Mucosa of gallbladder (tissue), 1 donor: ENCODE measurements at places on chromosomes 7 and 10. TPM values are rescaled to one million over a fixed set of nuclear protein-coding genes. Genes with fewer than 3 reads are reported as not detected.

GRCh38 chr7:17009007-17009719 lies 127.4 kb upstream of the AGR3 start:
- no peak for DNase-seq

GRCh38 chr7:150388709-150389531 lies 9.8 kb downstream of the ZNF775 start:
- DNase-seq = no peak

GRCh38 chr10:77692782-77693181 lies 55.2 kb upstream of the KCNMA1 start:
- DNase-seq = no peak

DNA sequence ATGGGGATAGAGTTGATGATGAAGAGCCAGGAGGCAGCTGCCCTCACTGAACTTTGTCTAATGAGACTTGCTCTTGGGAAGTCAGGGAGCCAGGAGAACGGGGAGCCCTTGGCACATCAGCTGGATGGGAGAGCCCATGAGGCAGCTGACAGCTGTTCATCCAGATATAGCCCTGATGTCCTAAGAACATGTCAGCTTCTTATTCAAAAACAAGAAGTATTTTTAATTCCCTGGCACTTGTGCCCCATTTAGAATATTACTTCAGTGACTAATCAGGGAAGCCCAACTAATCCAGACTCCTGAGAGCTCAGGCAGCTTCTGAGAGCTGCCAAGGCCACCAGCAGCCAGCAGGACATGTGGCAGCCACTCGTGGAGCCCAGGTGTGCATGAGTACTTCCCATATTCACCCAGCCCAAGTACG lies 363.4 kb downstream of the GRID1 start:
- DNase-seq = no peak

GRCh38 chr7:20776214-20776911 lies 10.3 kb downstream of the SP8 start:
- no peak for DNase-seq

DNA sequence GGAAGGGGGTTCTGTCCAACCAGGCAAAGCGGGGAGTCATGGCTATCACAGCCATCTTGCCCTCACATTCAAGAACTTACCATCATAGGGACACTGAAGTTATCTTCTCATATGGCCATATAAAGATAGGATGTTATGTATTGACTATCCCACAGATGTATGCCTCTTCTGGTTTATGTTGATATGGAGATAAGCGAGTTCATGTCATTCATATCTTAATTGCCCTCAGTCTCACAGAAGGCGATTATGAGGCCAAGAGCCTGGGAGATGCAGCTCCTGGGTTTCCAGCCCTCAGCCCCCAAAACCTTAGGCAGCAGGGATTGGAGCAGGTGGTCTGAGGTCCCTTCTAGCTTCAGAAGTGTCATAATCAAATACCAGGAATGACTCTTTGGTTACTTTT lies 8.5 kb upstream of the ANKRD61 start:
- DNase-seq = no peak

GRCh38 chr10:33254556-33255160 lies 79.8 kb downstream of the NRP1 start:
- no peak for DNase-seq

- DNase-seq = no peak
Observed at GRCh38 chr7:40698214-40698920, 563.6 kb downstream of the SUGCT start.

- no peak for DNase-seq
Observed at GRCh38 chr7:23713285-23714149, 3.5 kb downstream of the STK31 start.

DNA sequence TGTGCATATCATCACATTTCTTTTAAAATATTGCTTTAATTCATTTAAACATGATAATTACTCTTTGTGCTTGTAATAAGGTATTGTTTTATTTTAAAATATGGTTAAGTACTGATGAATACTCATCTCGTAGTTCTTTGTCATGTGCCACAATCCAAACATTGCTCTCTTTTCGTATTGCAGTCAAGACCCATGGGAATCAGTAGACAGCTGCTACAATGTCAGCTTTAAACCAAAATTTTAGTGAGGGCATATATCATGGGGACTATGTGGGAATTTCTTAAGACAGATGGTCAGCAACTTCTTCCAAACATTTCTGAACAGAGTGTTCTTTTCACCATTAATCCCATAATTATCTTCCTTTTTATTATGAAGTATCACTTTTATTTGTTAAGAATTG lies 77.2 kb upstream of the FZD1 start:
- no peak for DNase-seq

DNA sequence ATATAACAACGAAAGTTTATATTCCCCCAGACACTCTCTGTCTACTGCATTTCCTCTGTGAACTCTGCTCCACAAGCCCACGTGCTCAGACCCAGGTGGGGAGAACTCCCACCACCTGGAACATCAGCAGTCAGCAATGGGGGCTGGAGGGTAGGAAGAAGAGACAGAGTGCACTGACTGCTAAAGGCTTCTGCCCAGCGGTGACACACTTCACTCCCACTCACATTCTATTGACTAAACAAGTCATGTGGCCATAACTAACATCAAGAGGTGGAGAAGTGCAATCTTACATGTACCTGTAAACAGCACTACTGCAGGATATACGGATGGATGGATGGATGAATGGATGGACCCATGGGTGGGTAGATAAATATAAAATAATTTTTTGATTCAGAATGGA lies 122.2 kb downstream of the MPP7 start:
- no peak for DNase-seq

GRCh38 chr10:72736176-72736827 lies 44.4 kb downstream of the MCU start:
- DNase-seq = no peak

GRCh38 chr7:134890246-134891240 lies 95.8 kb upstream of the AGBL3 start:
- DNase-seq = no peak

- DNase-seq = no peak
Observed at GRCh38 chr7:106829496-106829895, 35.6 kb upstream of the PIK3CG start.

DNA sequence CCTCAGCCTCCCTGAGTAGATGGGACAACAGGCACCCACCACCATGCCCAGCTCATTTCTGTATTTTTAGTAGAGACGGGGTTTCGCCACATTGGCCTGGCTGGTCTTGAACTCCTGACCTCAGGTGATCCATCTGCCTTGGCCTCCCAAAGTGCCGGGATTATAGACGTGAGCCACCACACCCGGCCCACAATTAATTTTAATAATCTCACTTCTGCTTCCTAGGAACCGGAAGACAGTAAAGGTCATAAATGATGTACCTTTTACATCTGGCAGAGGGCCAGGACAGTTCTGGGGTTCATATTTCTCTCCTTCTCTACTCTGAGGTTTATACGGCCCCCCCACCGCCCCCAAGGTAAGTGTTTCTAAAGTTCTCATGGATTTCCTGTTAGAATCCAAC lies 31.2 kb upstream of the AOAH start:
- DNase-seq = no peak

DNA sequence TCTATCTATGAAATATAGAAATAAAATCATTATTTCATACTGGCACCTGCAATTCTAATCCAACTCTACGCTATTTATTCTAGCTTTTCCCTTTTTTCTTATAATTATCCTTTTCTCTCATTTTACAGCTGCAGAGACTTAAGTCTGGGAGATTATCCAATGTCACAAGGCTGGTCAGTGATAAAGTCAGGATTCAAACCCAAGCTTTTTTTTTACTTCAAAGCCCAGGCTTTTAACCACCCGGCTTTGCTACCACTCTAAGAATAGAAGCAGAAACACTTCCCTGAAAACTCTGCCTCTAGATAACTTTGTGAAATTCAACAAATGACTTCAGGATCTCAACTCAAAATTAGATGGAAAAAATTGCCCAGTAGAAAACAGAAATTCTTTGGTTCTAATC lies 552.5 kb downstream of the IPMK start:
- DNase-seq = no peak

DNA sequence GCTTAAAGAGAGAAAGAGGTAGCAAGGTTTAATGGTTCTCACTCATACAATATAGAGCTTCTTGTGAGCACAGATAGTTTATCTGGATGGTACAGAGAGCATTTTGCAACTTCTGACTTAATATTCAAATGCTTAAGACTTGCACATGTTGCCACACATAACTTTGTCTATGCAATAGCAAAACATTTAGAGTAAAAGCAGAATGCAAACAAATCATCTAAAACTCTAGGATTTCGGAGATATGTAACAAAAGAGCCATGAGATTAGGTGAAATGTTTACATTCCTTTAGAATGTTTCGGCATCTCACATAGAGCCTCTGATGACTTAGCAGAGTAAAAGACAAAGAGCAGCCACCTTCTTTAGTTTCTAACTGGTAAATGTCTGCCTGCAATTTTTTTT lies 717.1 kb upstream of the LRRN3 start:
- no peak for DNase-seq

GRCh38 chr7:143002898-143003297 lies 24.0 kb downstream of the OR9A2 start:
- peak; percentile 60 for DNase-seq

DNA sequence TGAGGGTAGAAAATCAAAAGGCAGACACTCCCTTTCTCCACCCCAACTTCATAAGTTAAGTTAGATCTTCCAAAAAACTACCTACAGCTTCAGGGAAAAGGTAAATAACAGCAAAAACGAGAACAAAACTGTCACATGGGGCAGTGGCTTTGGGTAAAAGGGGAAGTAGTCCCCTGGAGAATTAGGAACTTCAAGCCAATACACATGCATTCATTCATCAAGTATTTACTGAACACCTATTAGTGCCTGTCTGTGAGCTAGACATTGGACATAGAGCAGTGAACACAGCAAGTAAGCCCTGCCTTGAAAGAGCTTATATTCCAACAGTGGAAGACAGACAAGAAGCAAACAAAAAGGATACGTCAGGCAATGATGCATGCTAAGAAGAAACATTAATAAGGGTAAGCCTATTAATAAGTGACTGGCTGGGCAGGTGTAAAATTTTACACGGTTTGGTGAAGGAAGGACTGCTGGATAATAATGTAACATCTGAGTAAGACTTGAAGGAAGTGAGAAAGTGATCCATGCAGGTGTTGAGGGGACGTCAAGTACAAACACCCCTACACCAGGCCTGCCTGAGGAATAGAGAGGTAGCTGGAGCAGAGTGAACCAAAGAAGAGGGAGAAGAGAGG lies 69.6 kb upstream of the RAPGEF5 start:
- no peak for DNase-seq

DNA sequence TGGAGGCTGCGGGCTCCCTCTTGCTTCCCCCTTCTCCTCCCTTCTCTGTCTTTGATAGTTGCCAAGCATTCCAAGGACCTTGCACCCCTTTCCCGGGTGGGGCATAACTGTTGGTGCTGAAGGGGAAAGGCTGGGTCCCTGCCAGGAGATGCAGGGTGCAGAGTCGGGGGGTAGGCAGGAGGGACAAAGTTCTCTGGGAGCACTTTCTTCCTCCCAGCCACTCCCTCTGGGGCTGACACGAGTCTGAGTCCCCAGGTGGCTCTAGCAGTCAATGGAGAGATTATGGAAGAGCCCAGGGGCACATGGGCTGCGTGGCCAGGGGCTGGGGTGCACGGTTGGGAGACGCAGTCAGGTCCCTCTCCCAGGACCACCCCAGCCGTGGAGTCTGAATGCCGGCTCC lies 2.1 kb downstream of the CLDN15 start:
- peak; percentile 57 for DNase-seq

DNA sequence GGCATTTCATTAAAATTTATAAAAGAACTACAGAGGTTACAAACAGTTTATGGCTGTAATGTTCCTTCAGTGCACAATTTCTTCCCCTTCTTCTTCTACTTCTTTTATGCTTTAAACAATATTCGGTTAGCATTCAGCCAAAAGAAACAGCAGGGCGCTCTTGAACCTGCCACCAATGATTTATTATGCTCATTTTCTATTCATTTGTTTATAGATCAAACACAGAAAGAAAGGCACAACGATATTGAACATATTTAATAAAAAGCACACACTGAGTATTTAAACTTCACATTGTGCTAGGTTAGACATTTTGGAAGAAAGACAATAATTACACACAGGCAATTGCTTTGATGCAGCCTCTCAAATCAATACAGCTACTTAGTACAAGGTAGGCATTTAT lies 1025.8 kb upstream of the LRRN3 start:
- DNase-seq = no peak

The CYP3A4 gene
- total RNA-seq = 9.7 TPM

The ZNF777 gene
- 13.7 TPM for total RNA-seq

The SLIT1 gene
- total RNA-seq = 0.40 TPM

The TAF5 gene
- 4.1 TPM for total RNA-seq

The TRIM74 gene
- total RNA-seq = 2.7 TPM

The ENO4 gene
- total RNA-seq = 0.20 TPM

The HDAC9 gene
- 13.5 TPM for total RNA-seq
